EL (cell line): ENCODE measurements at places on chromosomes 7 and 10.
A peak's percentile ranks its signal among the peaks of the same experiment; 100 is the strongest.

- DNase-seq = no peak
These were observed 30.1 kb upstream of the PRTFDC1 start for GRCh38 chr10:24982319-24983112.

DNA sequence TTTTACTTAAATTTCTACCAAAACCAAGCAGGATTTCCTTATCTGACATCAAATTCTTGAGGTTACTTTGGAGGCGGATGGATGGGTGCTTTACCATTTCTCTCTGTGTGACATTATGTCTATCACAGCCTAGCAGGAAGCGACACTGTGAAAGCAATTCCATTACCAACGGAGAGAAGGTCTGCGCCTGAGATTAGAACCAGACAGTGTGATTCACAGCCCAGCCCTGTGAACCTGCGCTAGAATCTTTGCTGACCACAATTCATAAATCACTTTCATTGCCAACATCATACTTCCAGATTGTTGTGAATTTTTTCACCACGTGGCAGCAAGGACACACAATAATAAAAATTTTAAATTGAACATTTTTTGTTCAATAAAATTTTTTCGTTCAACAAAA lies 126.5 kb downstream of the CUBN start:
- peak; percentile 91 for DNase-seq

DNA sequence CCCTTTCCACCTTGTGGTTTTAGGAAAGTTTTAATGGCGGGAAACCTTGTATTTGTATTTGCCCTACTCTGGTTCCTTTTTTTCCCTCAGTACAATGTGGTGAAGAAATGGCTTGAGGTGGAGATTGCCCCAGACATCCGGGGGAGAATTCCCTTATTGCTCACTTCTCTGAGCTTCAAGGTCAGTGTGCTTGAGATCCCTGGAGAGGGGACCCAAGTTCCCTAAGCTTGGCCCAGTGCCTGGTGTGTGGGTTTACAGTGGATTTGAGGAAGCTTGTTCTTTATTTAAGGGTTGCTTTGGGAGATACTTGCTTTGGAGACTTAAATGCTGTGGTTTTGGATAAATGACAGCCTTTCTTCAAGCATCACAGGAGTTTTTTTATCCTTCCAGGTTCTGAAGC lies 18.3 kb downstream of the CALHM2 start:
- no peak for DNase-seq

- DNase-seq = no peak
These were observed 1.9 kb upstream of the RUFY2 start for GRCh38 chr10:68408898-68409518.

DNA sequence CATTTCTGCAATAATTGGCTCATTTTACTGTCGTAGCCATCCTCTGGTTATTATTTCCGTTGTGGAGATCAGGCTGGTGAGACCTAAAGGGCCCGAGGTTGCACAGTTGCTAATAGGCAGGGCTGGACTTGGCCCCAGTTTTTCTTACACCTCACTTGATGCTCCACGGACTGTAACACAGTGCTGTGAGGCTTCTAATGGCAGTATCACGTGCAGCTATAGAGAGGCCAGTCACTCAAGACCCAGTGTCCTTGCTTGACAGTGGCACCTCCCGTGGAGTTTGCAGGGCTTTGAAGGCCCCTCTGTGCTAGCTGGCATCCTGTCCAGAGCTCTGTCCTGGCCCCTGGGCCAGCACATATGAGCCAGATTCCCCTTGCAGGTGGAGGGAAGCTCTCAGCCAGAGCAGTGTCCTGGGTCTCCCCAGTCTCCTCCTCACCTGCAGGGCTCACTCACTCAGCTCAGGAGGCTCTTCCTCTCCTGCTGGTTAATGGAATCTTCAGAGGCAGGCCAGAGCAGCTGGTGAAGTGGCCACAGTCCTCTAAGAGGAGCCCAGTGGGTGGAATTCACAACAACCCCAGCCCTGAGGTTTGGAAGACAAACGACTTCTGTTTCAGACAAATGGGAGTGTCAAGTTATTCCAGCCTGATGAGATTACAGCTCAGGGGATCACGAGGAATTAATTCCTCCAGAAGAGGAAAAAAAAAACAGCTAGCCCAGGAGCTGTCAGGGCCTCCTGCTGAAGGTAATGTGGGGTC lies 114.2 kb upstream of the FAM180A start:
- no peak for DNase-seq

GRCh38 chr7:116242759-116243158 lies 32.4 kb downstream of the TES start:
- DNase-seq = peak; percentile 25

DNA sequence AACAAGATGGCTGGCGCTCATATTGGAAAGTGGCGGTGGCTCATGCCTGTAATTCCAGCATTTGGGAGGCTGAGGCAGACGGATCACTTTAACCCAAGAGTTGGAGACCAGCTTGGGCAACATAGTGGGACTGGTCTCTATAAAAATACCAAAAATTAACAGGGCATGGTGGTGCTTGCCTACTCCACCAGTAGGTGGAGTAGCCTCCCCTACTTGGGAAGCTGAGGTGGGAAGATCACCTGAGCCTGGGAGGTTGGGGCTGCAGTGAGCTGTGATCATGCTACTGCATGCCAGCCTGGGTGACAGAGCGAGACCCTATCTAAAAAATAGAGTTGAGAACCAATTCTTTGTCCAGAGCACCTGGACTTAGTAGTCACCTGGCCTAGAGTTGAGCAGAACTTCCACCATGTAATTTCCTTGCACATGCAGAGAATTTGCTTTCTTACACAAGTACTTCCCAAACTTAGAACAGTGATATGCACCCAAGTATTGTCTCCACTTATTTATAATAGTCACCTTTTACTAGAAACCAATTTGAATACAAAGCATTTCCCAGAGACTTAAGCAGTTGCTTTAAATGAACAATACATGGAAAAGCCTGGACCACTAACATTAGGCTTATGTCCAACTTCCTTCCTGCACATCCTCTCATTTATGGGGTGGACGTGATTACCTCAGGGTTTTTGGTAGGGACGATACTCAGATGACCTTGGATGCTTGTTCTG lies 15.9 kb downstream of the LAMB4 start:
- no peak for DNase-seq

DNA sequence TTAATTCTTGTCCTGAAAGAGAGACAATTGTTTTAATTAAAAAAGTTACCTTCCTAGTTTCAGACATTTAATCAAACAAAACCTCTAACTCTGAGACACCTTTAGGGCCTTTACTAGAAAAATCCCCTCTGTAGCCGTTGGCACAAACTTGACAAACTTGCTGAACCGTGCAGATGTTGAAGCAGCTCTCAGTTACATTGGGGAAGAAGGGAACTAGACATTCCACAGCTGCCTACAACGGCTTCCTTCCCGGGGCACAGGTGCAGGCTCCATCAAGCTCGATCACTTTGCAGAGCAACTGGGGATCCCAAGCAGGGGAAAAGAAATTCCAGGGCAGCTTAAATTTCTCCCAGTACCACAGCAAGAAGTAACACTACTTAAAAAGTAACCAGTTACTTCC lies 141.3 kb downstream of the SKAP2 start:
- DNase-seq = no peak

- DNase-seq = no peak
These were observed 59.3 kb downstream of the CREB3L2 start for GRCh38 chr7:137942484-137943115.

- DNase-seq = no peak
These were observed 163.2 kb downstream of the SEM1 start for GRCh38 chr7:96546426-96546825.

- DNase-seq = peak; percentile 100
These were observed at the start of gene ARL3 for GRCh38 chr10:102713814-102714620. Gene ARL3, minus strand, starts transcription at chr10:102714397. Its CDS starts 122 bp downstream, at chr10:102714275.

DNA sequence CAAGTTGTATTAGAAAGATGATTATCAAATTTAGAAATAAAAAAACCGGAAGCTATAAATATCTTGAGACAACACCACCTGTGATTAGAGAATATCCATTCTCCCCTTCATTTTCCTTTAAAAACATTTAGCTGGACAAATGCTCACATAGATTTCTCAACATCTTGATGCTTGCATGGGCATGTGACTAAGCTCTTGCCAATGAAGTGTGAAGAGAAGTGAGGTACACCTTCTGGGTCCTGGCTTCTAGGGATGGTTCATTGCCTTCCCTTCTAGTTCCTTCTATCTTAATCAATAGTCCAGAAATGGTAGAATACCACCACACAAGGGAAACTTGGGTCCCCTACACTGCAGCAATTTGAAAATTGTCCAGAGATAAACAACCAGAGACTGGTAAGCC lies 41.0 kb downstream of the WAPL start:
- no peak for DNase-seq

- DNase-seq = no peak
These were observed 490.9 kb downstream of the REEP3 start for GRCh38 chr10:64011912-64012714.

DNA sequence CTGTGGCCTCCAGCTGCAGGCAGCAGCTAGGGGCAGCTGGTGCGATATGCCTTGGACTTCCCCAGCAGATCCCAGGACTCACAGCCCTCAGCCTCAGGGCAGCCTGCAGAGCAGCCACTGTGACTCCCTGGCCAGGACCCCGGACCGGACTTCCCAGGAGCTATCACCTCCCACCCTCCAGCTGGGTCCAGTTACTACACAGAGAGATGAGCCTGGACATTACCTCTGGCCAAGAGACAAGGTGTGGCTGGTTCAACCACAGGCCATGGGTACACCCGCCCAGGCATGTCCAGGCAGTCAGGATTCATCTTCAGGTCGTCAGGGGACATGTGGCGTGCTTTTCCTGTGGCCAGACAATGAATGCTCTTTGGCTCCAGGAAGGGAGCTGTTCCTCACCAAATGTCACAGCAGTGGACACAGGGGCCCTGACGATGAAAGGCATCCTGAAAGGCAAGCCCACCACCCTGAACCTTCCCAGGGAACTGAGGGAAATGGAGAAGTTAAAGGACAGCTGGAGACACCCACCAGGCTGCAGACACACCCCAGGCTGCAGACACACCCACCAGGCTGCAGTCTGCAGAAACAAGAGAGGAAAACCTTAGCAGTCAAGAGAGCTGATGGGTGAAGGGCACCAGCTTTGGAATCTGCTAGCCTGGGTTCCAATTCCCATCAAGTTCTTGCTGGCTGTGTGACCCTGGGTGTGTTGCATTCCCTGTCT lies 25.8 kb upstream of the NANOS1 start:
- no peak for DNase-seq

DNA sequence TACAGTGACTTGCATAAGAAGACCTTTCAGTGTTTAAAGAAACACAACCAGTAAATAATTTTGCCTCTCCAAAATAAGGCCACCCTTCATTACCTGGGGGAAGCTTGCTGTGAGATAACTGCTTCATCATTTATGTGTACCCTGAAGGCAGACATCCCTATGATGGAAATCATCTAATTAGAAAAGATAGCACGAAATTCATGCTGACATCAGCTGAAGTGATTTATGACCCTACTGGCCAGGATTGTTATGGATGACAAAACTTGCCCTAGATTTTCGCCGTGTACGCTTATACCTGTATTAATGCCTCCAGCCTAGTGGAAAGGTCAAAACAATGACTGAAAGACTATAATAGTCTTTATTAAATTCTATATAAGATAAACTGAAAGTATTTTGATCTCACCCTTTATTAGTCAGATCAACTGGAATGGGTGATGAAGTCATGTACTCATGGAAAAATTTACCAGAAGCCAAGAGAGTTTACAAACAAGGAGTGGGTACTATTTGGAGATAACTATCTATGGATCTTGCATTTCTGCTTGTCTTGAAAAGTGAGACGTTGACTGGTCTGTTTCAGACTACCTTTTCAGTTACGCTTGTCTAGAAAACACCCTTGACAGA lies 114.2 kb downstream of the PPP1R3A start:
- DNase-seq = no peak

DNA sequence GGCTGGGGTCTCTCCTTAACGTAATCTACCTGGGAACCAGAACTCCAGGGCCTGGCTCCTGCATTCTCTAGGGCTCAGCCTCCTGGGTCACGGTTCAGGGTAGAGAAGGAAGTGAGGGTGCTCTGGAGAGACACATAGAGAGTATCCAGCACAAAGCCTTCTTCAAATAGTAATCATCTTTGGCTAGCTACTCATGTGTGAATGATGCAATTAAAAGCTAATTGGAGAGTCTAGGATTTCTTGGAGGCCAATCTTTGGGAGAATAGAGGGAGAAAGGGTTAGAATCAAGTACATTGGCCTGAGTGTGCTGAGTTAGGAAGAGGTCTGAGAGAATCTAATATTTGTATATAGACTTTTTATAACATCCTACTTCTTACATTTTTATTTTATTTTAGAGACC lies 24.0 kb upstream of the MALRD1 start:
- no peak for DNase-seq

DNA sequence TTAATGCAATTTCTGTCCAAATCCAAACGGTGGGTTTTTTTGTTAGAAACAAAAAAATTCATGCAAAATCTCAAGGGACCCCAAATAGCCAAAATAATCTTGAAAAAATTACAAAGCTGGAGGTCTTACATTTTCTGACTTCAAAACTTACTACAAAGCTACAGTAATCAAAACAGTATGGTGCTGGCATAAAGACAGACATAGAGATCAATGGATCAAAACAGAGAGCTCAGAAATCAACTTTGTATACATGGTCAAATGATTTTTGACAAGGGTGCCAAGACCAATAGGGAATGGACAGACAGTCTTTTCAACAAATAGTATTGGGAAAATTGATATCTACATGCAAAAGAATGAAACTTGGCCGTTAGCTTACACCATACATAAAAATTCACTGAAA lies 21.7 kb upstream of the CYP3A4 start:
- no peak for DNase-seq

- no peak for DNase-seq
These were observed 47.0 kb downstream of the DENND2A start for GRCh38 chr7:140593672-140593982.

GRCh38 chr7:129009437-129009836 lies 45.5 kb downstream of the TNPO3 start:
- no peak for DNase-seq

DNA sequence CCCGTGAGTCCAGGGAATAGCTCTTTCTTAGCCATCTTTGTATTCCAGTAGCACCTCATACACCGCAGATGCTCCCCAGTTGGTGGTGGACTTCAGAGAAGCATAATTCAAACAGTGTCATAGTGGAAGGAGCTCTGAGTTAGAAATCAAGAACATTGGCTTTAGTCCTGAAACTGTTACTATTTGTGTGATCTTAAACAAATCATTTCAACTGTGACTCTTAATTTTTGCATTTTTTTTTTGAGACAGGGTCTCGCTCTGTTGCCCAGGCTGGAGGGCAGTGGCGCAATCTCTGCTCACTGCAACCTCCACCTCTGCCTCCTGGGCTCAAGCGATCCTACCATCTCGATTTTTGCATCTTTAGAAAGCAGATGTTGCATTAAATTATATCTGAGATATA lies 1.8 kb downstream of the BPGM start:
- DNase-seq = no peak

- peak; percentile 15 for DNase-seq
These were observed 133.4 kb upstream of the ANKRD1 start for GRCh38 chr10:91054325-91054724.

- DNase-seq = no peak
These were observed 351 bp downstream of the CAMK1D start for GRCh38 chr10:12349629-12350166.

- peak; percentile 2 for DNase-seq
These were observed 36.1 kb upstream of the MDFIC start for GRCh38 chr7:114885836-114886235.
